ENCODE measurements at places on chromosomes 7 and 10. TPM values are rescaled to one million over a fixed set of nuclear protein-coding genes. Genes with fewer than 3 reads are reported as not detected.

ADCYAP1R1 gene
- total RNA-seq, result not detected

KDM7A gene
- 0.67 TPM for total RNA-seq

CFAP43 gene
- total RNA-seq, result under 0.01 TPM

SYPL1 gene
- 38.5 TPM for total RNA-seq

UNC5B gene
- total RNA-seq, result 17.1 TPM

AGAP6 gene
- 3.0 TPM for total RNA-seq

VKORC1L1 gene
- 9.7 TPM for total RNA-seq

DLX5 gene
- not detected for total RNA-seq

LRMDA gene
- total RNA-seq, result 0.45 TPM

TMEM229A gene
- total RNA-seq, result not detected

TOMM7 gene
- total RNA-seq, result 115 TPM

GPR85 gene
- total RNA-seq, result 5.2 TPM

FGL2 gene
- 0.15 TPM for total RNA-seq

GRM3 gene
- not detected for total RNA-seq

TCAF2 gene
- 1.5 TPM for total RNA-seq

LRIT1 gene
- total RNA-seq, result not detected

IKZF1 gene
- total RNA-seq, result not detected

CHPF2 gene
- 47.4 TPM for total RNA-seq

NMT2 gene
- 27.6 TPM for total RNA-seq

AKR1D1 gene
- not detected for total RNA-seq

TSPAN15 gene
- total RNA-seq, result 0.30 TPM

AGMO gene
- total RNA-seq, result not detected

SHTN1 gene
- 0.74 TPM for total RNA-seq

AKR1C4 gene
- not detected for total RNA-seq

UTF1 gene
- not detected for total RNA-seq

ATOH7 gene
- total RNA-seq, result not detected

RBM33 gene
- 7.6 TPM for total RNA-seq

CEP55 gene
- total RNA-seq, result 78.7 TPM

HOXA3 gene
- 2.9 TPM for total RNA-seq

GIMAP2 gene
- total RNA-seq, result 0.15 TPM

DYDC2 gene
- not detected for total RNA-seq

CLEC2L gene
- total RNA-seq, result not detected

ZNF853 gene
- 4.8 TPM for total RNA-seq

CALML5 gene
- not detected for total RNA-seq

ING3 gene
- 5.6 TPM for total RNA-seq

ANXA8 gene
- not detected for total RNA-seq

TAS2R5 gene
- not detected for total RNA-seq

DLX6 gene
- total RNA-seq, result not detected

OR6V1 gene
- total RNA-seq, result not detected

SPAM1 gene
- not detected for total RNA-seq

ST8SIA6 gene
- total RNA-seq, result 0.67 TPM

GPR26 gene
- total RNA-seq, result not detected

TRIM8 gene
- 92.6 TPM for total RNA-seq

GRID2IP gene
- 0.15 TPM for total RNA-seq

LLCFC1 gene
- not detected for total RNA-seq

HGF gene
- 30.3 TPM for total RNA-seq

LOXL4 gene
- 12.4 TPM for total RNA-seq

NRP1 gene
- total RNA-seq, result 147 TPM

CYP3A7 gene
- 0.34 TPM for total RNA-seq

CACNB2 gene
- total RNA-seq, result 2.2 TPM
